ENCODE measurements at places on chromosomes 13 and 19. TPM values are rescaled to one million over a fixed set of nuclear protein-coding genes. Genes with fewer than 3 reads are reported as not detected.
A peak's percentile ranks its signal among the peaks of the same experiment; 100 is the strongest.

- peak; percentile 10 for DNase-seq
Measured at GRCh38 chr19:9431475-9431874, 3.9 kb downstream of the ZNF266 start.

DNA sequence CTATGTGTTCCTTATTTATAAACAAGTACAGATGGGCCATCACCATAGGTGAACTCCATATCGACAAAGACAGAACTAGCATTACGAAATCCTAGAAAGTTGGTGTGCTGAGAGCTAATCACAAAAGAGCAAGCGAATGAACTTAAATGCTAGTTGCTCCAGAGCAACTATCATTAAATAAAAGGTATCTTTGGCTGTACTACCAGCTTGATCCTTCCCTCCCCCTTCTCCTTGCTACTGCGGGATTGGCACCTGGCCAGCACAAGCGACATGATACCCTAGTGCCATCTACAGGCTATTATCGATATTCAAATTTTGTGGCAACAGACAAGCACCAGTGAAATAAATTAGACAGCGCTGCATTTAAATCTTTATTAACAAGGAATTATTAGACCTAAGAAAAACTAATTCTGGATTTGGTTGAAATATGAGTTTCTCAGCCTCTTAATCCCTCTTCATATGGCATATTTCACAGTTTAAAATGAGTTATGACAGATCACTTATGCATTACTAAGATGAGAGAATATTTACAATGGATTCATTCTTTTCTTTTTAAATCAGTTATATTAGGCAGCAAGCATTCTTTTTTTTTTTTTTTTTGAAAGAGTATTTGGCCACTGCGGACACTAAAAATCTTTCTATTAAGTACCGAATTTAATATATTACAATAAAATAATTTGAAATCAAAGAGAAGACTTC, 5.8 kb downstream of the PCDH9 start:
- DNase-seq: peak; percentile 70

- DNase-seq: no peak
Measured at GRCh38 chr13:30157616-30157993, 149.7 kb downstream of the KATNAL1 start.

- DNase-seq: no peak
Measured at GRCh38 chr13:28623782-28624706, 34.9 kb upstream of the POMP start.

- DNase-seq: no peak
Measured at GRCh38 chr13:36417331-36417730, 15.0 kb upstream of the CCNA1 start.

- DNase-seq: peak; percentile 54
Measured at GRCh38 chr19:18418029-18418482, 1.1 kb upstream of the SSBP4 start.

- DNase-seq: no peak
Measured at GRCh38 chr19:45103508-45104319, 10.7 kb downstream of the PPP1R37 start.

DNA sequence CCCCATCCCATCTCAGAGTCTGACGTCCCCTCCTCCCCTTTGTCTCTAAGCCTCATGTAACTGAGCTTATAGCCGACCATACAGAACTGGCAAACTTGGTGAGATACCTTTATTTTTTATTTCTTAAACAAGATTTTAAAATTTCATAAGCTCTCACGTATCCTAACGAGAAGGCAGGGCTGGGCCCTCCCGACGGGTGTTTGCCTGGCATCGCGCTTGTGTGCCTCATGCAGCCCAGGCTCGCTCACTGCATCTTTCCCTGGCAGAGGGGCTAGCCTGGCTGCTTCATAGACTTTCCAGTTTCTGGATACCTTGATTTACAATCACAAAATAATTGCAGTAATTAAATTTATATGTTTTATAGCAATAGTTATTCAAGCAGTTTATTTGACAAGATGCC, 69.0 kb downstream of the GGACT start:
- DNase-seq: no peak

DNA sequence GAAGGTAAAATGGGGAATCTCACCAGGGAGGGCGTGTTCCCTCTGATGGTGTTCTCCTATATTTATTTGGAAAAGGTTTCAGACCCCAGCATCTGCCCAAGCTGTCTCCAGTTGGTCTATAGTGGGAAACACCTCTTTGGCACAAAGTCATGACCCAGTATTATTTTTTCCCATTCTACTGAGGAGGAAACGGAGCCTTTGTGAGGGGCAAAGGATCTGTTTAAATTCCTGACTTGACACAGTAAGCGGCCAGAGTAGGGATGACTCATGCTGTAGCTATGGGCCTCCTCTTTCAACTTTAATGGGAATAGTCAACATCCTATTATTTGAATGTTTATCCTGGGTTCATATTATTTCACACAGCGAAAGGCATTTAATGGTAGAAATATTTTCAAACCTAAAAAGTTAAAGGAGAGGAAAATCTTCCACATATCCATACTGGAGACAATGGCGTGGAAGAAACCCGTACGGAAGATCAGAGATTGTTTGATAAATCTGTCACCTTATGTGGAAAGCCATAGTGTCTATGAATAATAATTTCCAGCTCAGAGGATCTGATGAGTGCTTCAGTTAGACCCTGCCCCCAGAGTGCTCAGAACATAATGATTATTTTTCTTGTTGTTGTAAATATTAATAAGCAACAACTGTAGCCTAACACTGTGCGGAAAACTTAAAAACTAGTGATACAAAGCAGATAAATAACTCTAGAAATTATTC, 126.0 kb downstream of the FOXO1 start:
- peak; percentile 34 for DNase-seq

GRCh38 chr19:49497047-49497788, 984 bp downstream of the RPS11 start:
- DNase-seq: peak; percentile 64

DNA sequence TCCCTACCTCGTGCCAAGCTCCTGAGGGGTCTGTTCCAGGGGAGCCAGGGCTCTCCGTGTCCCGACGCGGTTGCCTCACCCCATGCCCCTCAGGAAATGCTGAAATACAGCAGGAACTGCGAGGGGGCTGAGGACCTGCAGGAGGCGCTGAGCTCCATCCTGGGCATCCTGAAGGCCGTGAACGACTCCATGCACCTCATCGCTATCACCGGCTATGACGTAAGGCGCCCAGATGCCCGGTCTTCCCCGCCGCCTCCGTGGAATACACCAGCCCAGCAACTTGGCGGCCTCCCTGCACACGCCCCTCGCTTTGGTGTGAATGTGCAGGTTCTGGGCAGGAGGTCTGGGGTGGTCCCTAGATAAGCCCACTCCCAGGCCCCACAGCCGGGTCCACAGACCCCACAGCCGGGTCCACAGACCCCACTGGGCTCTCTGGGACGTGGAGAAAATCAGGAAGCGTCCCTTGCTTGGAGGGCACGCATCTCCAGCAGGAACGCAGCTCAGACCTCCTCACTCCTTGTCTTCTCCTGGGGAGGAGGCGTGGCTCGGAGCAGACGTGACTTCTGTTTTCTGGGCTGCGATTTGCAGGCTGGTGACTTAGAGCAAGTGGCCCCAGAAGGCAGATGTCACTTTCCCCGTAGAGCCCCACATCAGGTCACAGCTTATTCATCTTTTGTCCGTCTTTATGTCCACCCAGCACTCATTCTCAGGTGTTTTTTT, 19.4 kb upstream of the F7 start:
- no peak for DNase-seq

DNA sequence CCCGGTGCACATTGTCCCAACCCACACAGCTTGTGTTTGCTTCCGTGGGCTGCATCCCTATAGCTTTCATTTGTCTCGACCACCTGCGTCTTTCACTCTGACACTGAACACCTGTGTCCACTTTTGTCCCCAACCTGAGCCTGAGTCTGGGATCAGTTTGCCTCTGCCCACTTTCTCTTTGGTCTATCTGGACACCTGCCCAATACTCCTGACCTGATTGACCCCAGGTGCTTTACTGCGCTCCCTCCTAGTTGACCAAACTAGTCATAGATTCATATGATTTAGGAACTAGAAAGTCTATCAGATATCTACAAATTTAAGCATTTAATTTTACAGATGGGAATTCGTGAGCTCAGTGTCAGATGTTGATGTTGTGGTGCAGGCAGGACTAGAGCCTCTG, 209.9 kb downstream of the DCT start:
- DNase-seq: no peak

Gene C5AR1
- 18.7 TPM for total RNA-seq

Gene KLF5
- 164 TPM for total RNA-seq

Gene PSG7
- not detected for total RNA-seq

Gene SPPL2B
- 148 TPM for total RNA-seq
